ENCODE measurements at places on chromosomes 16 and 17. TPM values are rescaled to one million over a fixed set of nuclear protein-coding genes. Genes with fewer than 3 reads are reported as not detected.

DNA sequence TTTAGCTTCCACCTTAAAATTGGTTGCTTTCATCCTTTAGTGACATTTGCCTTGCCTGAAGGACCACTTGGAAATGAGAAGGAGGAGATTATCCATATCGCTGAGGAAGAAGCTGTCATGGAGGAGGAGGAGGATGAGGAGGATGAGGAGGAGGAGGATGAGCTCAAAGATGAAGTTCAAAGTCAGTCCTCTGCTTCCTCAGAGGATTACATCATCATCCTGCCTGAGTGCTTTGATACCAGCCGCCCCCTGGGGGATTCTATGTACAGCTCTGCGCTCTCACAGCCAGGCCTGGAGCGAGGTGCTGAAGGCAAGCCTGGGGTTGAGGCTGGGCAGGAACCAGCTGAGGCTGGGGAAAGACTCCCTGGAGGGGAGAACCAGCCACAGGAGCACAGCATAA lies 11.5 kb upstream of the TMEM106A start:
- peak overlapping the region; percentile 84 for H3K27ac ChIP-seq
- peak overlapping the region; percentile 16 for H3K4me3 ChIP-seq
- DNase-seq, result peak; percentile 27

DNA sequence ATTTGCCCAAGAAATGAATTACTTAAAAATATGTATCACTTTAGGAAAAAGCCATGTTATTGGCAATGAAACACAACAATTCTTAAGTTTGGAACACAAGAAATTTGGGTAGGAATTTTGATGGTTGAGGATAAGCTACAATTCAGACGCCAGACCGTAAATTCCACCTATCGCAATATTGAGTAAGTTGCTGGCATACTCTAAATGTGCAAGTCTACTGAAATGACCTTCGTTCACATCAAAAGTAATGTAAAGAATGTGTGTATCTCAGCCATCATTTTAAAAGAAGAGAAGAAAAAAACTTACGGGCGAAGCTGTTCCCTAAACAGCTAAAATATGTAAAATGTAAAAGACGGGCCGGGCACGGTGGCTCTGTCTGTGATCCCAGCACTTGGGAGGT lies 33.4 kb downstream of the UBE2G1 start:
- H3K4me1 ChIP-seq, result peaks cover 46% of the 10 kb centered on the region
- no peak for DNase-seq
- no peak overlapping the region for H3K4me3 ChIP-seq

GRCh38 chr17:36979565-36979941 lies 30.8 kb downstream of the AATF start:
- H3K36me3 ChIP-seq, result peaks cover 25% of the 10 kb centered on the region
- H3K4me1 ChIP-seq, result peaks cover 27% of the 10 kb centered on the region
- no peak overlapping the region for H3K4me3 ChIP-seq
- no peak for DNase-seq
- no peaks in the 10 kb centered on the region for H3K27me3 ChIP-seq

GRCh38 chr17:42153919-42154742 lies 658 bp downstream of the RAB5C start:
- H3K4me3 ChIP-seq, result peak overlapping the region; percentile 94
- H3K27me3 ChIP-seq, result no peaks in the 10 kb centered on the region
- no peak for DNase-seq

DNA sequence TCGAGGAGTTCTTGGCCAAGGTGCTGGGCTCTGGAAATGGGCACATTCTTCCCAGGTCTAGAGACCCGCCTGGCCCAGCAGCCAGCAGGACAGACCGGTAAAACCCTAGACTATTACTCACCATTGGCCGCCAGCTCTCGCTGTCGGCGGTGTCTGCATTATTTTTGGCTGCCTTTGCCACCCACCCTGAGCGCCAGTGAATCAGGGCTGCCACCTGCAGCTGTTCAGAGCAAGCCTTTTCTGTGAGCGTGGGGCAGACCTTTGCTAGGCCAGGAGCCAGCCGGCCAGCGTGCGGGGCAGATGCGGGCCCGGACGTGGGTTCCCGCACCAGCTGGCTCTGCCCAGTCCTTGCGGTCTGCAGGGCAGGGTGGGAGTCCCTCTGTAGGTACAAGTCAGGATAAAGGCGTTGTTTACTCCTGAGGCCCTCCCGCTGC lies 15.8 kb upstream of the CLEC18A start:
- H3K4me3 ChIP-seq, result no peak overlapping the region
- DNase-seq, result no peak
- H3K27me3 ChIP-seq, result no peaks in the 10 kb centered on the region
- H3K36me3 ChIP-seq, result peaks cover 4% of the 10 kb centered on the region
- no peaks in the 10 kb centered on the region for H3K4me1 ChIP-seq

Gene KRTAP4-6
- total RNA-seq, result not detected

GRCh38 chr16:71896764-71897368 lies 1.5 kb downstream of the IST1 start:
- peak overlapping the region; percentile 63 for H3K27ac ChIP-seq
- DNase-seq, result no peak
- no peaks in the 10 kb centered on the region for H3K27me3 ChIP-seq
- peak overlapping the region; percentile 81 for H3K4me3 ChIP-seq
- H3K36me3 ChIP-seq, result peaks cover 14% of the 10 kb centered on the region

DNA sequence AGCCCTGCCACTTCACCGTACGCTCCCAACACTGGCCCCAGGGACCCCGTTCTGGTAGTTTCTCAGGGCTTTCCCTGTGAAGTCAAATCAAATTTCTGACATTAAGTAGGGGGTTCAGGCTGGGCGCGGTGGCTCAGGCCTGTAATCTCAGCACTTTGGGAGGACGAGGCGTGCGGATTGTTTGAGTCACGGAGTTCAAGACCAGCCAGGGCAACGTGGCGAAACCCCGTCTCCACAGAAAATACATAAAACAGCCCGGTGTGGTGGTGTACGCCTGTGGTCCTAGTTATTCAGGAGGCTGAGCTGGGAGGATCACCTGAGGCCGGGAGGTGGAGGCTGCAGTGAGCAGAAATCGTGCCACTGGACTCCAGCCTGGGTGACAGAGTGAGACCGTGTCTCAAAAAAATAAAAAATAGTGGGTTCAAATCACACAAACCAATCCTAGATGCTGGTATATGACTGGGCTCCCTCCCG lies 632 bp downstream of the CYBC1 start:
- peak; percentile 54 for DNase-seq
- H3K27ac ChIP-seq, result peak overlapping the region; percentile 97
- H3K36me3 ChIP-seq, result peaks cover 25% of the 10 kb centered on the region
- peak overlapping the region; percentile 98 for H3K4me3 ChIP-seq
- H3K27me3 ChIP-seq, result no peaks in the 10 kb centered on the region

GRCh38 chr16:77579351-77579891 lies 142.9 kb upstream of the NUDT7 start:
- H3K27me3 ChIP-seq, result peaks cover 31% of the 10 kb centered on the region
- DNase-seq, result no peak
- H3K4me1 ChIP-seq, result no peaks in the 10 kb centered on the region
- no peaks in the 10 kb centered on the region for H3K36me3 ChIP-seq
- H3K27ac ChIP-seq, result no peak overlapping the region
- no peak overlapping the region for H3K4me3 ChIP-seq

- H3K4me3 ChIP-seq, result no peak overlapping the region
- DNase-seq, result no peak
- H3K4me1 ChIP-seq, result peaks cover 15% of the 10 kb centered on the region
- no peak overlapping the region for H3K27ac ChIP-seq
Observed at GRCh38 chr17:44044071-44044470, 22.4 kb downstream of the LSM12 start.

Gene CFAP97D1
- not detected for total RNA-seq

DNA sequence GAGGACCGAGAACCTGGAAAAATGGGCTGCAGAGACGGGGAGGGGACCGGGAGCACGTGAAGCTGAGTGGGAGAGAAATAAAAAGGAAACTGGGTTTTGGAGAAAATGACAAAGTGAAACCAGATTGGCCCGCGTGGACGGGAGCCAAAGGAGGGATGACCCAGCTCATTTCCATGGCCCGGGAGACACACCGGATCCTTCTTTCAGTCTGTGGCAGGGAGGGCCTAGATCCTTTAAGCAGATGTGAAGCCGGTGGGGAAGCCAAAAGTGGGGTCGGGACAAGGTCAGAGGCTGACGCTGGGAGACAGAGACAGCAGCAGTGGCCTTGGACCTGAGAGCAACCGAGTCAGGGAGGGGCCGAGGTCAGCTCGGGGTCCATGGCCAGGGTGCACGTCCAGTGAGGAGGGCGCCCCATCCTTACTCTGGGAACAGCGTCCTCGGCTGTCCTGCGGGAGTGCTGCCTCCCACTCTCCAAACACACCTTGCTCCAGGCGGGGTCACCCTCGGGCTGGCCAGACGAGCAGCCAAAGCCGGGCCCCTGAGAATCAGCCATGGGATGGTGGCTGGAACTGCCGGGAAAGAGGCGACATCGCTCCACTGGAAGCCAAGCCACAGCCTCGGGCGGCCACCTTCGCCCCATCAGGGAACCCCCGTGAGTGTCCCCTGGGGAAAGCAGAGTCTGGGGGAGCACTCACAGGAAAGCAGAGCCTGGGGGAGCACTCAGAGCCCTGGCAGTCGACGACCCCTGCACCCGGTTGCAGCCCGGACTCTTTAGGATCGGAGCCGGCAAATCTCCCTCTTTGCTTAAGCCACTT lies 17.3 kb downstream of the CA5A start:
- H3K4me3 ChIP-seq, result no peak overlapping the region
- no peaks in the 10 kb centered on the region for H3K36me3 ChIP-seq
- H3K4me1 ChIP-seq, result no peaks in the 10 kb centered on the region
- H3K27ac ChIP-seq, result no peak overlapping the region
- DNase-seq, result no peak

Gene LRRC37A
- total RNA-seq, result 1.7 TPM

- H3K36me3 ChIP-seq, result peaks cover 25% of the 10 kb centered on the region
- DNase-seq, result no peak
Observed at GRCh38 chr17:75249564-75249963, 11.8 kb downstream of the GGA3 start.

- H3K27me3 ChIP-seq, result peaks cover 7% of the 10 kb centered on the region
- H3K36me3 ChIP-seq, result no peaks in the 10 kb centered on the region
- H3K4me1 ChIP-seq, result no peaks in the 10 kb centered on the region
- H3K4me3 ChIP-seq, result no peak overlapping the region
- H3K27ac ChIP-seq, result no peak overlapping the region
Observed at GRCh38 chr17:44997733-44998520, 29.8 kb upstream of the C1QL1 start.

- no peak for DNase-seq
- H3K4me3 ChIP-seq, result no peak overlapping the region
- H3K36me3 ChIP-seq, result no peaks in the 10 kb centered on the region
- H3K27me3 ChIP-seq, result peaks cover 38% of the 10 kb centered on the region
- no peak overlapping the region for H3K27ac ChIP-seq
- peaks cover 8% of the 10 kb centered on the region for H3K4me1 ChIP-seq
Observed at GRCh38 chr17:50027172-50027880, 28.6 kb upstream of the ITGA3 start.

DNA sequence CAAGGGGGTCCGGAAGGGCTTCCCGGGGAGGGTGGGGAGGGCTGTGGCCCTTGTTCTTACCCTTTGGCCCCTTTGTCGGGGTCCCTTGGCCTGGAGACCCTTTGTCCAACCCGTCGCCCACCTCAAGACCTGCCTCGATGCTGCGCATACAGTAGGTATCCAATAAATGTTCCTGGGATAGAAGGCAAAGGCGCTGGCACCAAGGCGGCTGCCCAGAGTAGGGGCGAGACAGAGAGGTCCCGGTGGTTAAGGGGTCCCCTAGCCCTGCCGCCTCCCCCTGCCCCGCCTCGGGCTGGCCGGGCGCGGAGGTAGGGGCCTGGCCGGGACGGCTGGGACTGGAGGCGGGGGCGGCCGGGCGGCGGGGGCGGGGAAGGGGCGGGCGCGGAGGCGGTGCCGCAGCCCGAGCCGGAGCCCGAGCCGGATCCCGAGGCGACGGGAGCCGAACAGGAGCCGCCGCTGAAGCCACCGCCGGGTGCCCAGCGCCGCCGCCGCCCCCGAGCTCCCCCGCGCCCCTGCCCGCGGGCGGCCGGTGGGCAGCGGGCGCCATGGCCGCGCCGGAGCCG lies at the start of gene NHERF2:
TSS of gene NHERF2 (plus strand) at position 442 of the 563 bp plus-strand sequence. CDS start at position 546, 104 bp downstream.
- H3K27ac ChIP-seq, result no peak within 1 kb of the TSS
- peaks cover 23% of the 10 kb centered on the region for H3K27me3 ChIP-seq
- H3K4me3 ChIP-seq, result peak within 1 kb of the TSS; percentile 54

- H3K36me3 ChIP-seq, result peaks cover 3% of the 10 kb centered on the region
- peaks cover 9% of the 10 kb centered on the region for H3K27me3 ChIP-seq
- no peaks in the 10 kb centered on the region for H3K4me1 ChIP-seq
- H3K27ac ChIP-seq, result no peak overlapping the region
Observed at GRCh38 chr17:21573961-21574610, 118.2 kb upstream of the KCNJ18 start.

Gene SPIRE2
- total RNA-seq, result 0.14 TPM

Data from activated naive CD8-positive, alpha-beta T cell treated with anti-CD3 and anti-CD28 coated beads for 36 hours (primary cell).